ENCODE measurements at places on chromosomes 2 and 18.

DNA sequence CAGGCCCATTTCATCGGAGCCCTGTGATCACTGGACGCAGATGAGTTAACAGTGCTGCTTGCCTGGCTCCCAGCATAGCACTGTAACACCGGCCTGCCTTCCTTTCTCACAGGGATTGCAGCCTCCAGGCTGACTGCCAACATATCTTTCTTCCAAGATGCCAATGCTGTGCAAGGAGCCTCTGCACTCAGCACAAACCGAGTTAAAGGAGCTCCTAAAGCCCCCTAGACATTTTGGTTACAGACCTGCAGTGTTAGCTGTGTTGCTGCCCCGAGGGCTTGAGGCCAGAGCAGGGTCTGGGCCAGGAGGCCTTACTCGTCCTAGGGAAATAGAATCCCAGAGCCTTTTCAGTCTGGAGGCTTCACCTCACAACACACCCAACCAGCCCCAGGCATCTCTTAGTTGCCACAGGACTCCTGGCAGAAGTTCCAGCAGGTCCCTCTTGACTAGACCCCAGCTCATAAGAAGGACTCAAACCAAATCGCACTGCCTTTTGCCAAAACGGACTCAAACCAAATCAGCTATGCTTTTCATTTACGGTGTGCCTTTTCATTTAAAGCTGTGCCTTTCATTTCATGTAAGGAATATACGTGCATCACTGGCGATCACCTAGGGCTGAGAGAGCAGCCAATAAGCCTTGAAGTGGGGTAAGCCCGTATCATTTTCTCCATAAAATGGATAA lies 58.4 kb upstream of the EML4 start:
- no peak for DNase-seq

DNA sequence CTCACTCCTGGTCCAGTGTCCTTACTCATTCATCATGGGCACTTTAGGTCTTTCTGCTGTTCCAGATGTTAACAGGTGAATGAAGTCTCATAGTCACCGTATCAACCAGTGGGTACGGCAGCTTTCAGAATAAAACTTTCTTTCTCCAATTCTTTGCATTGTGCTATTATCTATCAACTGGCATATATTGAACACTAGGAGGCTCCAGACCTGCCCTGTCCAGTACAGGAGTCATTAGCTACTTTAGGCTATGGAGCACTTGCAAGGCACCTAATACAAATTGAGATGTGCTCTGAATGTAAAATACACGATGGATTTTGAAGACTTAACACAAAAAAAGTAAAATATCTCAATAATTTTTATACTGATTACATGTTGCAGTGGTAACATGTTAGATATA lies 43.2 kb upstream of the NEB start:
- no peak for DNase-seq

- no peak for DNase-seq
Observed at GRCh38 chr18:37564711-37565100, 892 bp downstream of the CELF4 start.

- DNase-seq = no peak
Observed at GRCh38 chr2:214066862-214067261, 344.0 kb upstream of the VWC2L start.
